ENCODE measurements at places on chromosomes 11 and 22. TPM values are rescaled to one million over a fixed set of nuclear protein-coding genes. Genes with fewer than 3 reads are reported as not detected.

Gene CACNA1I
- 0.30 TPM for total RNA-seq

Gene TIMM10
- total RNA-seq, result 74.5 TPM

Gene OR8J3
- not detected for total RNA-seq

Gene RAG2
- total RNA-seq, result not detected

Gene OR52H1
- total RNA-seq, result not detected

Gene NAALAD2
- not detected for total RNA-seq

Gene OR10D3
- total RNA-seq, result not detected

Gene OR56A5
- not detected for total RNA-seq

Gene APOBEC3C
- total RNA-seq, result 147 TPM

DNA sequence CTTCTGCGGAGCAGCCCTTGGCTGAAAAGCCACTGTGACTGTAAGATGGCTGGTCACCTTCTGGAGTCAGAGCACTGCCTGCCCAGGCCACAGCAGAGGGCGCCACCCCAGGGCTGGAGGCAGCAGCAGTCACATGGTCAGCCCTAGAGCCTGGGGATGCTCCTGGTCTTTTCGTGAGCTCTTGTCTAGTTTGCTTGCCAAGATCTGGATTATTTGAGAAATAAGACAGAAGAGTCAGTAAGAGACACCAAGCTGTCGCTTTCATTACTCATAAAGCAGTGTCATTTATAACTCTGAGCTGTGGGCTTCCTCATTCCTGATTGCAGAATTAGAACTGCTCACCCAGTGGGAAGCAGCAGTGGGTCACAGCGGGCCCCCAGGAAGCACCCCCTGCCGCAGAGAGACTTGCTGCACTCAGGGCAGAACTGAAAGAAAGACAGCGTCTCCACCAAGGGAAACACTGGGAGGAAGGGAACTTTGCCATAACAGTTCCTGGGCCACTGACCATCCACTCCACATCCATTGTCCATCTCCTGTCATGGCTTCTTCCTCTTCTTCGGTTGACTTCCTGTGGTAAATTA, 56.7 kb downstream of the PPP6R2 start:
- peak overlapping the region; percentile 77 for H3K27ac ChIP-seq
- H3K4me3 ChIP-seq, result no peak overlapping the region
- H3K27me3 ChIP-seq, result no peaks in the 10 kb centered on the region
- DNase-seq, result peak; percentile 50
- peaks cover 11% of the 10 kb centered on the region for H3K36me3 ChIP-seq

- peak overlapping the region; percentile 92 for H3K4me3 ChIP-seq
- peak; percentile 58 for DNase-seq
- H3K27ac ChIP-seq, result peak overlapping the region; percentile 84
- H3K27me3 ChIP-seq, result no peaks in the 10 kb centered on the region
These were observed 886 bp downstream of the PITPNM1 start for GRCh38 chr11:67504005-67504949.

DNA sequence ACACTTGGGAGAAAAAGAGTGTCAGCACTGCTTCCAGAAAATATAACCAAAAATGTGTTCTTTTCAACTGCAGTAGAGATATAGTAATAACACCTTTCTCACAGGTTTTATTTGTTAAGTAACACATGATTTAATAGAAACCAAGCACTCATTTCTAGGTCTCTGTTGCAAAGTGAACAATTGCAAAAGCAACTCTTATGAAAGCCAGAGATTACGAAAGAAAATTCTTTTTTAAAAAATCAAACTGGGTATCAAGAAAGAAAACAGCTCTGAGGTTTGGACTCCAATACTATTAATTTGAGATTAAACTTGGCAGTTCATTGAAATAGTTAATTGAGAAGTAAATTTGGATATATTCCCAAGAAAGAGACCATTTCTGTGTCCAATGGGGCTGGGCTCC, 9.8 kb upstream of the XKR3 start:
- peaks cover 2% of the 10 kb centered on the region for H3K27me3 ChIP-seq
- H3K36me3 ChIP-seq, result no peaks in the 10 kb centered on the region

GRCh38 chr11:3799873-3800272, 2.5 kb upstream of the NUP98 start:
- peaks cover 30% of the 10 kb centered on the region for H3K4me1 ChIP-seq
- H3K36me3 ChIP-seq, result peaks cover 14% of the 10 kb centered on the region
- H3K27me3 ChIP-seq, result no peaks in the 10 kb centered on the region
- H3K4me3 ChIP-seq, result no peak overlapping the region

GRCh38 chr11:128785141-128785540, 82.0 kb downstream of the KCNJ1 start:
- H3K27ac ChIP-seq, result no peak overlapping the region
- peaks cover 36% of the 10 kb centered on the region for H3K4me1 ChIP-seq
- no peak overlapping the region for H3K4me3 ChIP-seq
- H3K36me3 ChIP-seq, result peaks cover 63% of the 10 kb centered on the region
- no peaks in the 10 kb centered on the region for H3K27me3 ChIP-seq
- DNase-seq, result no peak

DNA sequence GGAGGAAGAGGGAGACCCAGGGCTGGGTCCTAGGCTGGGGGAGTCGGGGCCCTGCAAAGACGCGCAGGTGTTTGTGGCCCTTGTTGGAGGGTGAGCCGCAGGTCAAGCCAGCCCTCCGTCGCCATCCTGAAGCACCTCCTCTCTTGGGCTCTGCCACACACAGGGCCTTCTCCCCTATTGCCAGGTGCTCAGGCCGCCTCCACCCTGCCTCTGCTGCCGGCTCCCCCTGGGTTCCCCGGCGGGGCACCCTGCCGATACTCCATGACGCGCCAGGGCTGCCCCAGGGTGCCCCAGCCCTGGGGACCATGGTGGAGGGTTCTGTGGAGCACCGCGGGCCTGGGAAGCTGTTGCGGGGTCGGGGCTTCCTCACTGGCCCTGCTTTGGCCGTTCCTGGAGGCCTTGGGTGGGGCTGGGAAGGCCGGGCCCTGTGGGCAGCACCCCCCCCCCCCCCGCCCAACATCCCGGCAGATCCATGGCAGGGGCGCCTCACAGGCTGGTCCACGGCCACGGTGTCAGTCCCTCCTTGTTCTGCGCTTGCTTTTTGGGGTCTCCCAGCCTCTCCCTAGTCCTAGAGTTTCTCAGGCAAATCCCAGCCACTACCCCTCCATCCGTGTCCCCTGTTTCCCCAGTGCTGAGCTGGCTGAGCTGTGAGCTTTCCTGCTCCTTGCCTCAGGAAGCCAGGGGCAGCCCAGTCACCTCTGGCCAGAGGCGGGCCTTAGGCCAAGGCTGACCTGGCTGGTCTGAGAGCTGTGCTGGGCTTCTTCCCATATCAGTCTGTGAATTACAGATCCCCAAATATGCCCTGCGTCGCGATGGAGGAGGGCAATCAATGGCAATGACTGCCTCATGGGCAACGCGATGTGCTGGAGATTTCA, 2.3 kb upstream of the ADORA2A start:
- peaks cover 2% of the 10 kb centered on the region for H3K36me3 ChIP-seq
- H3K4me3 ChIP-seq, result peak overlapping the region; percentile 62
- peaks cover 48% of the 10 kb centered on the region for H3K4me1 ChIP-seq
- DNase-seq, result no peak

DNA sequence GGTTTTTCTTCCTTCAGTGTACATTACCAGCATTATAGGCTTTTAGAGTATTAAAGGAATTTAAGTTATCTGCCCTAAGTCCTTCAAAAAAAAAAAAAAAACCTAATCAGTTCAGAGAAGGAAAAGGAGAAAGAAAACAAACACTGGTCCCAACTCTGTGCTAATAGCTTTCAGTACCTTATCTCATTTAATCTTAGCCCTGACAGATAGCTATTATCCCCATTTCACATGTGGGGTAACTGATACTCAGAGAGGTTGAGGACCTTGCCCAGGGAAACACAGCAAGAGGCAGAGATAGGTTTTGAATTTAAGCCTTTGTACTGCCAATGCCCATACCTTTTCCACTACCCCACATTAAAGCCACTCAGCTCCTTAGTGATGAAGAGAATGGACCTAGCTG, 43.4 kb downstream of the FAT3 start:
- H3K27ac ChIP-seq, result no peak overlapping the region
- no peak overlapping the region for H3K4me3 ChIP-seq
- no peaks in the 10 kb centered on the region for H3K27me3 ChIP-seq
- no peak for DNase-seq
- no peaks in the 10 kb centered on the region for H3K4me1 ChIP-seq

DNA sequence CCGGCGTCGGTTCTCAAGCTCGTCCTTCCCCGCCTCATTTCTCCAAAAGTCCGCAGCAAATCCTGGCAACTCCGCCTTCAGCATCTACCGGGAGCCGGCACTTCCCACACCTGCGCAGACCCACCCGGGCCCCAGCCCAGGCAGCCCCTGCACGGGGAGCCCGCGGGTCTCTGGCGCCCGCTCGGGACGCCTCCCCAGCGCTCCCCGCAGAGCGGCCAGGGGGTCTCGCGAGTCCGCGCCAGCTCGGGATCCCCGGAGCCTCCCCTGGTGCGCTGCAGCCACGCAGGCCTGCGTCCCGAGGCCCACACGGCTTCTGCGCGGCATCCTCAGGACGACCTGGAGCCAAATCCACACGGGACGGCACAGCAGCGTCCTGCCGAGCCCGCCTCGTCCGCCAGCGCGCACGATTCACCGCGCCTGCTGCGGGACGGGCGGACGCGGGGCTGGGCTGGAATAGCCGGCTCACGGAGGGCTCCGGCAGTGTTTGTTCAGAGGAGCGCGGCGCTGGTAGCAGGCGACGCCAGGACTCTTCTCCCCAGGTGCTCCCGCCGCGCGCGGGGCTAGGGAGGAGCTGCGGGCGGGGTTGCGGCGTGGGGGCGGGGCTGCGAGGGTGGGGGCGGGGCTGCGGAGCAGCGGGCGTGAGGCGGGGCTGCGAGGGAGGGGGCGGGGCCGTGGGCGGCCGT, 816 bp upstream of the PHRF1 start:
- H3K4me3 ChIP-seq, result peak overlapping the region; percentile 77
- H3K27me3 ChIP-seq, result peaks cover 21% of the 10 kb centered on the region
- no peak for DNase-seq
- H3K4me1 ChIP-seq, result peaks cover 45% of the 10 kb centered on the region
- peaks cover 7% of the 10 kb centered on the region for H3K36me3 ChIP-seq
- H3K27ac ChIP-seq, result peak overlapping the region; percentile 47

- no peaks in the 10 kb centered on the region for H3K4me1 ChIP-seq
- no peak within 1 kb of the TSS for H3K4me3 ChIP-seq
These were observed at the start of gene BLID for GRCh38 chr11:122115524-122116379. Gene BLID, minus strand, starts transcription at chr11:122116215. Its CDS starts 293 bp downstream, at chr11:122115922.

- H3K27me3 ChIP-seq, result no peaks in the 10 kb centered on the region
- H3K4me3 ChIP-seq, result no peak overlapping the region
- peaks cover 24% of the 10 kb centered on the region for H3K36me3 ChIP-seq
- H3K27ac ChIP-seq, result no peak overlapping the region
These were observed 46.5 kb downstream of the FCHSD2 start for GRCh38 chr11:73095613-73096012.

DNA sequence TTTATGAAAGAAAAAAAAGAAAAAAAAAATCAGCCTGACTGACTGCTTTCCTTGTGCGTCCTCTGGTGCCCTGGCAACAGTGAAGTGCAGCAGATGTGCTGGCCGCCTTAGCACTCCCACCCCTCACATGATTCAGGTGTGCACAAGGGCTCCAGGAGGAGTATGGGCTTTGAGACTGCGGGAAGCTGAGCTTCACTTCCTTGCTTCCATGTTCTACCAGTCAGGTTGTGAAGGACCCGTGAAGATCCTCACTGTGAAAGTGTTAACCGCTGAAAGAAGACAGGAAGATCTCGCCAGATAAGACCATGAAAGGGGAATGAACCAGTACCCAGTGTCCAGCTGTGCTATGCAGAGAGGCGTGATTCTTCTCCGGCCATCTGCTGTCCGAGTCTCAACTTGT, 48.2 kb downstream of the HIRA start:
- no peak overlapping the region for H3K4me3 ChIP-seq
- DNase-seq, result peak; percentile 12
- H3K4me1 ChIP-seq, result no peaks in the 10 kb centered on the region
- H3K36me3 ChIP-seq, result peaks cover 37% of the 10 kb centered on the region
- H3K27ac ChIP-seq, result no peak overlapping the region
- H3K27me3 ChIP-seq, result no peaks in the 10 kb centered on the region

DNA sequence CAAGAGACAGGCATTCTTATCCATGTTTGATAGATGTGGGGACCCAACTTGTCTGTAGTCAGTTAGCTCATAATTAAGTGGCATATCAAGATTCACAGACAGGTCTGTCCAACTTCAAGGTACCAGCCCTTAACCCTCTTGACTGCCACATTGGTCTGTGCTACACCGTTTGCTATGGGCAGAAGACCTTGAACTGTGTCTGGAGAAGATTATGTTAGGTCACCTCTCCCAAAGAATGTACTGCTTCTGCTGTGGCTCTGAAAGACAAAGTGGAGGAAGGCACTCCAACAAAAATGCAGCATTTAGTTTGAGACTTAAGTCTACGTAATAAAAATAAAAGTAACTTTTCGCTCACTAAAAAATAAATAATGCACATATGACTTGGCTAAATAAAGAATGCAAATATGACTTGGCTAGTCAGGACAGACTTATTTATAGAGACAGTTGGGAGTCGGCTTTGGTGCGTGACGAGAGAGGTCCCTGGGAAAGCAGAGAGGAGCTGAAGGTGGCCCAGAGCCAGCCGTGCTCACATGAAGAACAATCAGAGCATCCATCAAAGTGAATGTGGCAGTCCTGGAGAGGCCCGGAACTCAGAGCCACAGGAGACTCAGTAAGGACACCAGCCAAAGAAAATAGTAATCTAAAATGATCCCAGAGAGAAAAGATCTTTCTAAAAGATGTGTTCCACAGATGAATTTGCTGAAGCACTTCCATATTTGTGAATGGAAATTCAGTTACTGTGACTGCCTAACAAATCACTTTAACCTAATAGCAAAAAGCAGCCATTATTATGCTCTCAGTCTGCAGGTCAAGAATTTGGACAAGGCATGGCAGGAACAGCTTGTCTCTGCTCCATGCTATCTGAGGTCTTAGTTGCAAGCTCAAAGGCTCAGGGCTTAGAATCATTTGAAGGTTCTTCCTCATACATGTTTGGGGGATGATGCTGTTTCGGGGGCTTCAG, 35.0 kb downstream of the CWC15 start:
- no peak for DNase-seq
- H3K27me3 ChIP-seq, result peaks cover 8% of the 10 kb centered on the region
- no peak overlapping the region for H3K27ac ChIP-seq
- peaks cover 7% of the 10 kb centered on the region for H3K4me1 ChIP-seq
- no peaks in the 10 kb centered on the region for H3K36me3 ChIP-seq

- DNase-seq, result no peak
- H3K27ac ChIP-seq, result no peak overlapping the region
- no peak overlapping the region for H3K4me3 ChIP-seq
- H3K4me1 ChIP-seq, result no peaks in the 10 kb centered on the region
- H3K36me3 ChIP-seq, result no peaks in the 10 kb centered on the region
These were observed 541.4 kb downstream of the BRD1 start for GRCh38 chr22:49286181-49286760.

GRCh38 chr11:94650756-94651155, 83.6 kb downstream of the PIWIL4 start:
- H3K27me3 ChIP-seq, result peaks cover 5% of the 10 kb centered on the region
- H3K36me3 ChIP-seq, result no peaks in the 10 kb centered on the region
- no peak for DNase-seq
- H3K27ac ChIP-seq, result no peak overlapping the region
- H3K4me3 ChIP-seq, result no peak overlapping the region

Data from activated CD8-positive, alpha-beta memory T cell treated with anti-CD3 and anti-CD28 coated beads, Interleukin-2, amount 10 ng/mL, durations not matched to agents 7 days and 5 days (primary cell).